ENCODE measurements at places on chromosomes 4 and X. TPM values are rescaled to one million over a fixed set of nuclear protein-coding genes. Genes with fewer than 3 reads are reported as not detected.
A peak's percentile ranks its signal among the peaks of the same experiment; 100 is the strongest.

The GAGE12E gene
- not detected for total RNA-seq

DNA sequence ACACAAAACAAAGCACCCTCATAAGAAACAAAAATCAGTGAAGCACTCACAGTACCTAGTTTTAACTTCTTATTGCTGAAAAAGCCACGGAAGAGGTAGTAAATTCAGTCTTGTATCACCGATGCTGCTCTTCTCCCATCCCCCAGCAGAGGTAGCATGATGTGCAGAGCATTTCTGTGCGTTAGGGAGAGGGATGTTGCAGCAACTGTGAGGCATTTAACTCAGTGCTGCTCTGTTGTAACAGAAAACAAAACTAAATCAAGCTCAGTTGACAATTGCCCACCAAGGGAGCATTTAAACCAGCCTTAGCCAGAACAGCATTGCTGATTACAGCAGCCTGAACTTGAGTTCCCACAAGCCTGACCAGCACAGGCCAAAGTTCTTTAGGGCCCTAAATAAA is 1279.7 kb upstream of the ADGRL3 start:
- H3K27me3 ChIP-seq = no peaks in the 10 kb centered on the region
- no peak for DNase-seq
- H3K4me1 ChIP-seq = no peaks in the 10 kb centered on the region
- H3K36me3 ChIP-seq = no peaks in the 10 kb centered on the region
- no peak overlapping the region for H3K4me3 ChIP-seq
- H3K27ac ChIP-seq = no peak overlapping the region

GRCh38 chr4:151266497-151266896 is 10.5 kb upstream of the PRSS48 start:
- H3K27me3 ChIP-seq = no peaks in the 10 kb centered on the region
- H3K36me3 ChIP-seq = no peaks in the 10 kb centered on the region
- H3K4me1 ChIP-seq = no peaks in the 10 kb centered on the region
- no peak overlapping the region for H3K4me3 ChIP-seq

- peak overlapping the region; percentile 63 for H3K4me3 ChIP-seq
- H3K4me1 ChIP-seq = peaks cover 6% of the 10 kb centered on the region
- H3K27ac ChIP-seq = peak overlapping the region; percentile 68
- H3K36me3 ChIP-seq = no peaks in the 10 kb centered on the region
- no peaks in the 10 kb centered on the region for H3K27me3 ChIP-seq
These were observed 767 bp upstream of the SMIM20 start for GRCh38 chr4:25913056-25913850.

DNA sequence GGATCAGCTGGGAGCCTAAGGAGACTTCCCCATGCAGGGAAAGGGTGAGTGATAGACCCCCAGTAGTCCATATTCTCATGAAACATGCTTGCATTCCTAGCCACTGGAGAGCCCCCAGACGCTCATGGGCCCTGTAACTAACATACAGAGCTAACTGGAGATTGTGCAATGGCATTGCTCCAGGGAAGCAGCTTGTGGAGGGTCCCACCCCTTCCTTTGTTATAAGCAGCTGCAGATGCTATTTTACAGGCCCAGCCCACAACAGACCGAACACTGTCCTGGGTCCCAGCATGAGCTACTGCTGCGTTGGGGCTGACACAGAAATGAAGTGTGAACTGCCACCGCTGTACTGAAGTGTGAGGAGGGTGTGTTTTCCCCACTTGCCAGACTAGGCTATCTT is 1465.7 kb upstream of the DIAPH2 start:
- H3K27ac ChIP-seq = no peak overlapping the region
- H3K27me3 ChIP-seq = no peaks in the 10 kb centered on the region
- H3K4me1 ChIP-seq = no peaks in the 10 kb centered on the region
- no peak for DNase-seq

The SMIM10 gene
- total RNA-seq = 10.0 TPM

DNA sequence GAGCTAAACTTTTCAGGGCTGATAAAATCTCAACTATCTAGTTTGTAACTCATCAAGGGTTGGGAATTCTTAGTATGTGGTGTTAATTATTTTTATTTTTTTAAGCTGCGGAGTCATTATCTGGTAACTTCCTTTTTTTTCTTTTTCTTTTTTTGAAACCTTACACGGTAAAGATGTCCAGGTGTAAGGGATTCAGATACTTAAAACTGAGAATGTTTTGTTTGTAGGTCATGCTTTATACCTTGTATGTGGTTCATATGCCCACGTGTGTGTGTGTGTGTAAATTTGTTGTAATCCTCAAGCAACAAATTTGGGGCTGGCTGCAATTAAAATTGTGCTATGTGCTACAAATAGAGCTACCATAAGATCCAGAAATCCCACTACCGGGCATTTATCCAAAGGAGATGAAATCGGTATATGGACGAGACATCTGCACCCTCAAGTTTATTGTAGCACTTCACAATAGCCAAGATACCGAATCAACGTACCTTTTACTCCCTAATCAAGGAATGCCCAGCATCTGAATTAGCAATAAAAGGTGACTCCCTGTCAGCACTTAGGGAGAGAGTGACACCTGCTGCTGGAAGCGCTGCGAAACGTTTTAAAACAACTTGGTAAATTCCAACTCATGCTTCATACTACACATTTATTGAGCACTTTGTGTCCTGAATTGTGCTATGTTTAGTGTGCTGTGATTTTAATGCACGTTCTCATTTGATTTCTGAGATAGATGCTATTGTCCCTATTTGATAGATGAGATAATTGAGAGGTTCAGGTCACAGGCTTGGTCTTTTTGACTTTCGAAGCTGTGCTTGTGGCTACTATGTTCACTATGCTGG is 16.1 kb downstream of the MSMO1 start:
- no peak overlapping the region for H3K27ac ChIP-seq
- H3K4me1 ChIP-seq = no peaks in the 10 kb centered on the region
- H3K4me3 ChIP-seq = no peak overlapping the region
- H3K36me3 ChIP-seq = peaks cover 6% of the 10 kb centered on the region
- DNase-seq = no peak

- H3K36me3 ChIP-seq = no peaks in the 10 kb centered on the region
- no peaks in the 10 kb centered on the region for H3K27me3 ChIP-seq
- H3K4me1 ChIP-seq = no peaks in the 10 kb centered on the region
These were observed 53.7 kb downstream of the GPRIN3 start for GRCh38 chr4:89253935-89254334.

All from fibroblast of lung (primary cell).